ENCODE measurements at places on chromosomes 2 and 18. TPM values are rescaled to one million over a fixed set of nuclear protein-coding genes. Genes with fewer than 3 reads are reported as not detected.

Gene CENPA
- 0.65 TPM for total RNA-seq

Gene GRP
- total RNA-seq, result not detected

Gene KCNS3
- 4.5 TPM for total RNA-seq

- no peak for DNase-seq
Observed at GRCh38 chr2:35468245-35468644, 887.3 kb upstream of the CRIM1 start.

DNA sequence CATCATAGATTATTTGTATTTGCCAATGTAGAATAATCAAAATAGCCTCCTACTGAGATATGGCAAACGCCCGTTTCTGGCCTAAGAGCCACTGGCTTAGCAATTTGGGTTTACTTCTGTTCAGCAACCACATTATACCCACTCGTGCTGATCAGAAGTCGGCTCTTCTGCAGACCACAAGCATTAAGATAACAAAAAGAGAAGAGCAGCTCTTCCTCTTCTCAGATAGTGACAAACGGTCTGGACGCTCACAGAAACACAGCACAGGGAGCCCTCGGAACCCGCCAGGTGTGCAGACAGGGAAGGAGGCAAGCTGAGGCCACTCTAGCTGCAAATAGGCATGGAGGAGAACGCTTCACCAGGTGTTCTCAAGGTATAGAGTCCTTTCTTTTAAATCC, 164.0 kb downstream of the HDAC4 start:
- DNase-seq, result no peak

- DNase-seq, result no peak
Observed at GRCh38 chr2:137969418-137969765, 5.1 kb downstream of the HNMT start.

- DNase-seq, result no peak
Observed at GRCh38 chr18:62863579-62864001, 148.2 kb downstream of the PHLPP1 start.

DNA sequence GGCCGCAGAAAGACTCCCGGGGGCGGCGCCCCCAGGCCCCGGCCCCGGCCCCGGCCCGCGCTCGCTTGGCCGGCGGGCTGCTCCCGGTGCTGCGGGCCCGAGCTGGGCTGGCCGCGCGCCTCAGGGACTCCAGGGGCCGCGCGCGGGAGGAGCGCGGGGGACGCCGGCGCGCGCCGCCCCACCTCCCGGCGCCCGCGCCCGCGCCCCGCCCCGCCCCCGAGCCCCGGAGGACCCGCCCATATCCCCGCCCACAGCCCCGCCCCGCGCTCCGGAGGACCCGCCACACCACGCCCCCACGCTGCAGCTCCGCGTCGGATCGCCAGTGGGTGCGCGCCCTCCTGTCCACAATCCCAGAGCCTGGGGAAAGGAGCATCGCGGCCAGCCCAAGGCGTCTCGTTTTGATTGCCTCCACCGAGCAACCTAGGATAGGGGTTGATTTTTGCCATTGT, at the start of gene PARD6G:
Gene PARD6G, minus strand, starts transcription at position 122 of the 449 bp plus-strand sequence. CDS start 166 bp downstream, outside the sequence.
- peak; percentile 91 for DNase-seq

- no peak for DNase-seq
Observed at GRCh38 chr2:227125506-227125905, 38.5 kb downstream of the COL4A4 start.

DNA sequence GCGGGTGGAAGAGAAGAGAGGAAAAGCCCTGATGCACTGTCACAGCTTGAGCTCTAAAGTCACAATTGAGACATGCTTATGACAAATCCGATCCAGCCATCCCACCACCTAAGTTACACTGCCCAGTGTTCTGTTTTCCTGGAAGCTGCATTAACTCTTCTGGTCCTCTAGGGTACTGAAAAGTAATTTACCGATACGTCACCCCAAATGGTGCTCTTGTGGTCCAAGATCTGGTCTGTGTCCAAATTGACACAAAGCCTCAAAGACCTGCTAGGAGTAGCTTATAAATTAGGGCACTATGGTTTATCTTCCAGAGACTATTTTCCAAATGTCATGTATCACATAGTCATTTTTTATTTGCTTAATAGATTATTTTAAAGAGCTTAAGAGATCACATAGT, 186.7 kb upstream of the ETAA1 start:
- DNase-seq, result no peak

DNA sequence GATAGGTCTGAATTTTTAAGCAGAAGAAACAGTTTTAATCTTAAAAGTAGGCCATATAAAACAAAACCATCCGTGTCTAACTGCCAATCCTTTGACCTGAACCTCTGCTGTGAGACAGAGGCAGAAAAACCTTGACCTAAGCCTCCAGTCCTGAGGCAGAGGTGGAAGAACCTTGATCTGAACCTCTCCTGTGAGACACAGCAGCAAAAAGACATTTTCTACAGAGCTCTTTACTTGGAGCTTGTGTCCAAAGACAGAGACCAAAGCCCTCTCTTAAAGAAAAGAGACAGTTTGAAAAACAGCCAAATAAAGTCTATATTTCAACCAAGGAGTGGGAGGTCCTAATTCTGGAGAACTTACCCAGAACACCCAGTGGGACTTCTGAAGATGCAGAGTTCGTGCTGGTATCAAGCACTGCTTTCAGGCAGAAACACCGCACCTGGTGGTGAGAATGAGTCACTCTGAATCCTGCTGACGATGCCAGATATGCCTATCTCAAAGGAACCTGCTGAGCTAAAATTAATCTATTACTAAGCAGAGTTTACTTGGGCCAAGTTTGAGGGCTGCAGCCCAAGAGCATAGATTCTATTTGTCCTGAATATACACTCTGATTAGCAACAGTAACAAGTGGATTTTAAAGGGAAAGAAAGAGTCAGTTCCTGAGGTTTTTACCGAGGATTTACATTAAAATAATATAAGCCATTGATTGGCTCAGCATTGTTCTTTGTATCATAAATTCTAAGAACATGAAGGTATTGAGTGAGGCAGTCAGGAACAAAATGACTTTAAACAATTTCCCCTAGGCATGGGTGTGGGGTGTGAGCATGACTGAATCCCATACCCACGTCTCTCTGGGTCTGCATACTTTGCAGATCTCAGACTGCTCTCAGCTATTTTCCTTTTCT, 806.4 kb downstream of the TRIB2 start:
- DNase-seq, result no peak

GRCh38 chr2:43391201-43391877, 164.9 kb upstream of the ZFP36L2 start:
- no peak for DNase-seq

DNA sequence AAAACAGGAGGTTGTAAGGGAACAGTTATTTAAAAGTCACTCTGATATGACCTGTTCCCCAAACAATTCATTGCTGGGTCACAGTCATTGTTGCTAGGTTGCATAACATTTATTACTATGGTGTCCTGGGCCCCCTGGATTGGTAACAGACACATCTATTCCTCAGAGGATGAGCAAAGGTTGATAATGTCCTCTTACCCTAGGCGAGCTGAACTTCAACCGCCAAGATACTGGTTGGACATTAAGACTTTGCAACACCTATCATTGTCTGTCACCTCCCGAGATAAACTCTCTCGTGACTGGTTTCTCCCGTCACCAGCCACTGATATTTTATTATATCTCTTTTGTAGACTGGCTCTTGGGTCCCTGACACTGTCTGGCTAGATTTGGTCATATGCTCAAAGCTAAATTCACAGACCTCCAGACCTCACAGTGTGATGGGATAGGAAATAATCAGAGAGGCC, 361.3 kb downstream of the ZNF521 start:
- no peak for DNase-seq

DNA sequence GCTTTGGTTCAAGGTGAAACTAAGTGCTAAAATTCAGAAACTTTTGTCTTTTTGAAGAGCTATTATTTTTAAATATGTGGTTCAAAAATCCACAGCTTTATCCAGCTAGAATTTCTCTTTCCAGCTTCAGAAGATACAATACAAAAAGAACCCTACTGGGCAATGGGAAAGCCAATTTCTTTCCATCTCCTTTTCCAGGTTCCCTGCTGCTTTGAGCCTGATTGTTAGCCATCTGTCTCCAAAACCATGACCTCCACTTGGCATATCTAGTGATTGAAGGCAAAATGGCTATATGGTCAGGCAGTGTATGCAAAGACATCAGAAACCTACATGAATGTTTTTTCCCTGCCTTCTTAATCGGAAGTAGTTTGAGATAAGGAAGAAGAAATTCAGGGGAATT, 134.1 kb downstream of the KCNH7 start:
- no peak for DNase-seq

DNA sequence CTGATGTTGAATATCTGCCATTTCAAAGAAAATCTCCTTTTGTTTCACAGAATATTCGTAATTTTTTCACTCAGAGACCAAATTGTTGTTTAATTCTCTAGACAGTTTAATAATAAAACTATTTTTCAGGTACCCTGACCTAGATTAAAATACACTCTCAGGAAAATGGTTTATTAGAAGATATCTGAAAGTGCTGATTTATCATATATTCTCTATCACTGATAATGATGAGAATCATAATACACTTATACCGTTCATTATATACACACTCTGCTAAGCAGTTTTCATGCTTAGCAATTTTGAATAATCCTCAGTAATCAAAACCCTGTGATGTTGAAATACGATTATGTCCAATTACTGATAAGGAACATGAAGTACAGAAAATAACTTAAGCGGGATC, 772.9 kb upstream of the CRIM1 start:
- DNase-seq, result no peak

GRCh38 chr2:86393521-86394491, 47.4 kb upstream of the KDM3A start:
- DNase-seq, result no peak

DNA sequence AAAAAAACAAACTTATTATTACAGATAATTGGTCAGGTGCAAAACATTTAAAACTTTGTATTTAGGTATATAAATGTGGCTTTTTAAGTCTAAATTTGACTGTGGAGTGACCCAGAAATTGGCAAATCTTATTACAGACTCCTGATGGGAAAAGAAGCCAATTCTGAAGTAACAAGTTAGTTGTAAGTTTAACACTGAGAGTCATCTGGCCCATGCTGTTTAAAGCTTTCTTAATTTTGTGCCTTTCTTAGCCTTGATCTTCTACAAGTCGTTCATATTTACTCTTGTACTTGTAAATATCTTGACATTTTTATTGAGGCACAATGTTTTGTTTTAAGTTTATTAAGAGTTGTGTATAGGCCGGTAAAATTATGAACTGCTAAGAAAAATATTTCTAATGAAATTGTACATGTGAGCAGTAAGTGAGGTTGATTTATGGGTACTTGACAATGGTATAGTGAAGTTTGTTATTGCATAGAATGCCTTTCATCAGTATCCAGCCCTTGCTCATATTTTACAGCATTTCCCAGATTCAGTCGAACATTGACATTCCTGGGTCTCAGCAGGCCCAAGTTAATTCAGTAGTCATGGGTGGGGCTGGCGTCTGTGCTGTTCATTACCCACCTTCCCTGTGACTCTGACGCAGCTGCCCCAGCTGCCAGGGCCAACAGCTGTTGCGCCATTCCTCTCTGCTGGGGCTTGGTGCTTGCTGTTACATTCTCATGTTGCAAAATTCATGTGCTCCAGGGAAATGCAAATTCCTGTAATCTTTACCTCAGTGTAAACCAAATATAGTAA, 121.4 kb downstream of the ZNF236 start:
- no peak for DNase-seq

DNA sequence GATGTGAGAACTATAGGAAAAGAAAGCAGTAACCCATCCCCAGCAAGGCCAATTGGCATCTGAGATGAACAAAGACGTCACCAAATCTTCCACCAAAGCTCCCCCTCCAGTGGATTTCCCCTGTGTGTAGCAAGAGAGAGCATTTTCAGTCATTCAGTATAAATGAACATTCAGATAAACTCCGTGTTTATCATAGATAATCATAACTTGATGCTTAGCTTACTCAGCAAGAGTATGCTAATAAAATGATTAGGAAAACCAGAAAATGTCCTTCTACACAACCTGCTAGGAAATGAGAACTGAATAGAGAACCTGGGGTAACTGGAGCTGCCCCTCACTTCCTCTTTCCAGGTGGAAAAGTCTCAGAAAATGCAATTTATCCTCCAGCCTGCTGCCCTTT, 198.0 kb upstream of the CCDC150 start:
- DNase-seq, result no peak

DNA sequence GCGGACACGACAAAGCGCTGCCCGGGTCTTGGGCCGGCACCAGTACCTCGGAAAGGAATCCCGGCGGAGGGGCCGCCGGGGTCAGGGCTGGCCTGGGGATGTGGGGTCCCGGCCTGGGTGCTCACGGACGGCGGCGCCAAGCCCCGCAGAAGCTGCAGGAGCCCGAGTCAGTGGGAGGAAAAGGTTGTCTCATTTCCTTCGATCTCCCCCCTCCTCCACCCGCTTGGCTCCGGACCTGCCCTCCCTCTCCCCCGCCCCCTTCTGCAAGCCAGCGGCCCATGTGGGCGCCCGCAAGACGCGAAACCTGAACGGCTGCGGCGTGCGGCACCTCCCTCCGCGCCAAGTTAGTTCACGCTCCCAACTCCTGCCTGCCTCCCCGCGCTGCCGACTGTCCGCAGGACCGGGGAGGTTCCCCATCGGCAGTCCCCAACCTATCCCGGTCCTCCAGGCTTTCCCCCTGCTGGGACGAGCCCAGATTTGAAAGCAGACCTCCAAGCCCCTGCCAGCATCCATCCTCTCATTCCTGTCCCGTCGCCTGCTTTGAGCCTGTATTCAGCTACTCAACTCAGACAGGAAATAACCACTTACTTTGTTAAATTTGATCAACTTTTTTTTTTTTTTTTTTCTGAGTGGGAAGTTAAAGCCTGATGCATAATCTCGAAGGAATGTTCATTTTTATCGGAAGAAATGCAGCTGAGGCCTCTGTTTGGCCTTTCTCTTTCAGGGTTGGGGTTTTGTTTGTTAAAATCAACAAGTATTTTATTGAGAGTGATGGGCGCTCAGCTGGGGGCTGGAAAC, at the start of gene EVA1A:
Gene EVA1A, minus strand, starts transcription at position 172 of the 798 bp plus-strand sequence. CDS start 42,799 bp downstream, outside the sequence.
- DNase-seq, result no peak

GRCh38 chr2:106142683-106143082, 51.4 kb downstream of the UXS1 start:
- DNase-seq, result no peak

DNA sequence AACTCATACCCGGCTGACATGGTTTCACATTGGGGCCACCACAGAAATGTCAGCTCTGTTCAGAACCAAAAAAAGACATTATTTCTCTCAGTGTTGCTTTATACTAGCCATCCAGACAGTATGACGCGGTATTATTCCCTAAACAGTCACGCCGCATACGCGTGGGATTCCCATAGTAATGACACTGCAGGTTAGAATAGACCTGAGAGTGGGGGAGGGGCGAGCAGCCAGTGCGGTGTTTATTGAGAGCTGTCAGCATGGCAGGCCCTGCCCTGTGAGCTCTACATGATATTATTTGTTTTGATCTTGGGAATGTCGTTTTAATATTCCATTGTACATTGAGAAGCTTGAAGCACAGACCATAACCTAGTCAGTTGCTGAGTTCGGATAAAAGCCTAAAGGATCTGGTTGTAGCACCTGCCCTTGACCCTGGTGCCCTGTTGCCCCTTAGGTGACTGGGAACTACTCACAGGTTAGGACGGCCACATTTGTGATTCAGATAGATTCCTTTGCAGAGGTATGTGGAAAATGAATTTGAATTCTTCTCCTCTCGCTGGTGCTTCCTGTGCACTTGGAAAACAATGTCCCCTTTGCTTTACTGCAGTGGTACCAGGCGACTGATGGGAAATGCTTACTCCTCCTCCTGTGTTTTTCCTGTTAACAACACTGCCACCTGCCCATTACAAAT, 150.1 kb downstream of the ARHGAP28 start:
- no peak for DNase-seq
